ENCODE measurements at places on chromosomes 12 and 14. TPM values are rescaled to one million over a fixed set of nuclear protein-coding genes. Genes with fewer than 3 reads are reported as not detected.

Gene TSHR
- not detected for polyA plus RNA-seq

Gene TAS2R42
- polyA plus RNA-seq, result not detected

Gene NRL
- polyA plus RNA-seq, result 2.9 TPM

Gene KRT73
- not detected for polyA plus RNA-seq

Gene MSRB3
- 22.5 TPM for polyA plus RNA-seq

Gene SLC16A7
- 5.8 TPM for polyA plus RNA-seq

Gene SERPINA1
- 70.7 TPM for polyA plus RNA-seq

Gene NTF3
- polyA plus RNA-seq, result 3.6 TPM

Gene IPO8
- polyA plus RNA-seq, result 58.3 TPM

- DNase-seq, result no peak
Observed at GRCh38 chr12:43638806-43639205, 86.8 kb upstream of the ADAMTS20 start.

GRCh38 chr12:104827587-104827986 lies 130.5 kb downstream of the SLC41A2 start:
- no peak for DNase-seq

DNA sequence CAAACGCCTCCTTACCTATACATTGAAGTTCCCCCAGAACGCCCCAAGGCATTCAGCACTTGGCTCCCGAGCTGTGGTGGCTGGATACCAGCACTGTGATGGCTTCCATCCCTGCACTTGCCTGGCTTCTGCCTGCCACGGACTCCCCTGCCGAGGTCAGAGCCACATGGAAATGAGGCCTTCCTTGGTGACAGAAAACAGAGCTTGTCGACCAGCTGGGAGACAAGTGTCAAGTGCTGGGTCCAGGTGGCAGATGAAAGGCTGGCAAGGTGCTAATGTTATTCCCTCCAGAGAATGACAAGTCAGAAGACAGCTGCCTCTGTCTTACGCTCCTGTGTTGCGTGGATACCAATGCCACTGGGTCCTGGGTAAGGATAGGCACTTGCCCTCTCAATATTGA lies 26.2 kb upstream of the GNG2 start:
- DNase-seq, result no peak

DNA sequence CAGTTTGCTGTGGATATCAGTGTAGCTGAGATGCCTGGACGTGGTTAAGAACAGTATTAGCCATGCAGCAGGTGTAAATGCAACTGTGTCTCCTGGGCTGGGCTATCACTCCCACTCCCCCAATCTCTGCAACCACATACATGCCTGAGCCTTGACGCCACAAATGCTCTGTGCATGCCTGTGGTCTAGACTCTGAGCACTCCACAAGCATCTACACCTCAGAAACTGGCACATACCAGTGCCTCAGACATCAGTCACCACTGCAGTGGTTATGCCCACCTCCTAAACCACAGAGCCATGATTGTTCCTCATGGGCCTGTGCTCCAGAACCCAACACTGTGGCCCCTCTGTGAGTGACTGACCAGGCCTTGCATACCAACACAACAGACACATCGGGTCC lies 226.8 kb upstream of the ALG10 start:
- DNase-seq, result no peak

DNA sequence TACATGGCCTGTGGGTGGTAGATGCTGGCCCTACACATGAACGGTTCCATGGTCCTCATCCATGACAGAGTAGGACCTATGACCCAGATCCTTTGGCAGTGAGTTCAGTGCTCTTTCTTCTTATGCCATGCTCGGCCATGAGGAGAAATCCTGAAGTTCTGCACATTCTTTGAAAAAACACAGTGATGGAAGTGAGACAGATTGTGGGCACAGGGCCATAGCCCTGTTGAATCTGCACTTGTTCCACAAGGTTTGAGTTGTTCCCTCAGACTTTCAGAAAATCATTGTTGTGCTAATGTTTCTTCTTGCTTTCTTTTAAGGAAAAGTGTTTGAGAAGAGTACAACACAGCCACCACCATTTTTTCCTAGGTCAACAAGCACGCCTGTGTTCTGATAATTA lies 180.0 kb downstream of the C12orf75 start:
- no peak for DNase-seq

DNA sequence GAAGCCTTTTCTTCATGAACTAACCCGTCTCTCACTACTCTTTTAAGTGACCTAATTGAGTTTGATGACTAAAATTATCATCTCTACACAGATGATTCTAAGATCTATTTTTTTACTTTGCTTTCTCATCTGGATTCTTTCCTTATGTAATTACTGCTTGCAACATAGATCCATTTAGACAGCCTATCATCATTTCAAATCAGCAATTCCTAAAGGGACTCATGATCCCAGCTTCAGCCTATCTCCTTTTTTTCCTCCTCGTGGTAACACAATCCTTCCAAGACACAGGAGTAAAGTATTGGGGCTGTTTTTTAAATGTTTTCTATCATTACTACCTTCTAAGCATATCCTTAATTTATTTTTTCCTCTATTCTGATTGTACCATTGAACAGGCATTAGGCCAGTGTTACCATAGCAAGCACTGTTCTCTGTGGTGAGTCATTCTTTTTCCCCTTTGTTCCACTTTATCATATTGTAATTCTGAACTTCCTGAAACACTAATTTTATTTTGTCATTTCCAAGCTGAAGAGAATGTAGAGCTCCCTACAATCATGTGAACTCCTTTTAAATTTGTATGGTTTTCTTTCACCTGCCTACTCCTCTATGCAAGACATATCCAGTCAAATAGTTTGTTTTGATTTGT lies 190.4 kb upstream of the FAR2 start:
- DNase-seq, result no peak

DNA sequence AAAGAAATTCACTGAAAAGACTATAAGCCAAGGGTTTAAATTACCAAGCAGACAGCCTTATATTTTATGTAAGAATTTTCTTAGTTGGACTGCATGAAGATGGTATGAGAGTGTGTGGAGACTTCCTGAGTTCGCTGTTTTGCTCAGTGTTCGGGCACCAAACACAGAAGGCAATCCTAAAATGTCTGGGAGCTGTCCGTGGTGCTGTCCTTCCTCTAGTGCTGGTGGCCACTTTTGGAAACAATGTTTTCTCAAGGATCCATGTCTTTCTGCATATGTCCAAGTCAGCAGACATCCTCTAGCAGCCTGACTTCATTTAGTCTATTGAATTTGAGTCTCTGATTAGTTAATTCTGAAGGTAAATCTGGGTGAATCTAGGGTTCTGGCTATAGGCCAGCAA lies 135.8 kb downstream of the SLC8A3 start:
- DNase-seq, result peak; percentile 45

GRCh38 chr14:22479776-22480464 lies 109.1 kb downstream of the DAD1 start:
- no peak for DNase-seq

GRCh38 chr12:15289192-15289591 lies 33.1 kb upstream of the PTPRO start:
- no peak for DNase-seq

DNA sequence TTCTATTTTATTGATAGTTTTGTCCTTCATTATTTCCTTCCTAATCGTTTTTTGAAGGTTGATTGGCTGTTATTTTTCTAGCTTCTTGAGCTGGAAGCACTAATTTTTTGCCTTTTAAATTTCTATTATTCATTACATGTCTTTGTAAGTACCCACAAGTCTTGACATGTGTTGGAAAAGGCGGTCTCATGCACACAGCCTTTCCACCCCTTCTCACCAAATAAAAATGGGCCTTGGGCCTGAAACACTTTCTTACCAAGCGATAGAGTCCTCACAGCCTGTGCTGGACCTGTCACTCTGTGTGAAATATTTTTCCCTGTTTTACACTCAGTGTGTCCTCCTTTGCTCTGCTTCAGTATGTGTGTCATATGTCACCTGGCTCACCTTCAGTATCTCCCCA lies 9.9 kb downstream of the ETNK1 start:
- no peak for DNase-seq

GRCh38 chr12:109241936-109242335 lies 67.1 kb downstream of the FOXN4 start:
- DNase-seq, result no peak

GRCh38 chr14:55458800-55459515 lies 18.5 kb upstream of the TBPL2 start:
- DNase-seq, result no peak

DNA sequence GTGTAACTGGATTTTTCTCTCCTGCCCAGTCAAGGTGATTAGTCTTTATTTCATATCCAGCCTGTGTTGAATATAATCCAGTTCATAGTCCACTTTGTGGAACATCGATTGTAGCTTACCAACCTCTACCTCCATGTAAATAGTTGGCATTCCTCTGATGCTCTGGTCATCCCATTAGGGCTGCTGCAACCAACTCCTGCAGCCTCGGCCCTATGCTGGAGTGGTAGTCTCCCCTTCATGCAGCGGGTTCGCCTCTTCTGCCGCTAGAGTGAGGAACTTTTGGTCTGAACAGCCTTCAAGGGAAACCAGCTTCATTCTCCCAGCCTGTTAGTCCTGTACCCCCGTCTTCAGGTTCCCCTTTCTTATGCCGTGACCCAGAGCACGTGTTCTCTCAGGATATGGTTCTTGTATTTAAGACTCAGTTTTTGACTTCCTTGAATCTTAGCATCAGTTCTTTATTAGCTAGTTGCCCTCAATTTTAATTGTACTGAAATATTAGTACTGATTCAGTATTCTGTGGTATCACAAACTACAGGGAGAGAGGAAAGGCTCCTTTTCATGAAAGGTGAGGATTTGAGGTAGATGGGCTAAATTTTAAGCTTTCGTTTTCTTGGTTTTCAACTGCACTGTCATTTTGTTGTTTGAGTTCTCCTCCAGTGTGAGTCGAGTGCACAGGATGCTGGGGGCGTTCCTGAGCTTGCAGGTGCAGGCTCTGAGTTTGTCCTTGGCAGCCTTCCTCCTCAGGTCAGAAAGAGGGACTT lies 33.2 kb downstream of the ZNF664 start:
- DNase-seq, result no peak

- no peak for DNase-seq
Observed at GRCh38 chr12:100399095-100399494, 42.2 kb downstream of the SLC17A8 start.

DNA sequence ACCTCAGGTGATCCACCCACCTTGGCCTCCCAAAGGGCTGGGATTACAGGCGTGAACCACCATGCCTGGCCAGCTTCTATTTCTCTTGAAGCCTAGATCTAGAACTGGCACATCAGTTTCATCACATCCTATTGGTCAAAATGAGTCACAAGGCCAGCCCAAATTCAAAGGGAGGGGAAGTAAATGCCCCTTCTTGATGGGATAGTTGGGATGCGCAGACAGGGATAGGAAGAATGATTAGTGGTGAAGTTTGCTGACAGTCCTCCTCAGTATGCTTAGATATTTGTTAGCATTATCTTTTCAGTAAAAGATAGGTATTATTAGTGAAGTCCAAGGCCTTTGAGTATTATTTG lies 33.4 kb downstream of the CRADD start:
- DNase-seq, result no peak

- no peak for DNase-seq
Observed at GRCh38 chr14:106845286-106846087, 1319.1 kb downstream of the TMEM121 start.

DNA sequence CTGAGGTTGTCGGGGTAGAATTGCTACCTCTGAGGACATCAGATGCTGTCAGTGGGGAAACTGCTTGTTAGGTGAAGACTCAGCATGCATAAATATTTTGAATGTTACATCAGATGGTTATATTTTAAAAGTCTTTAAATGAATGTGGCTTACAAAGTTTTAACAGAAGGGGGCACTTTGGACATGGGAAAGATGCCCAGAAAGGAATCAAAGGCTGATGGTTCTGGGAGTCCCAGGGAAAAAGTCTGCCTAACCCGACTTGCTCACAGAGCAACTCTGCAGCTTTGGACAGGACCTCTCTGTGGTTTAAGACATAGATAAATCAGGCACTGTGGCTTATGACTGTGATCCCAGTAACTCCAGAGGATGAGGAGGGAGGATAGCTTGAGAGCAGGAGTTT lies 474.9 kb downstream of the ATP23 start:
- DNase-seq, result no peak

DNA sequence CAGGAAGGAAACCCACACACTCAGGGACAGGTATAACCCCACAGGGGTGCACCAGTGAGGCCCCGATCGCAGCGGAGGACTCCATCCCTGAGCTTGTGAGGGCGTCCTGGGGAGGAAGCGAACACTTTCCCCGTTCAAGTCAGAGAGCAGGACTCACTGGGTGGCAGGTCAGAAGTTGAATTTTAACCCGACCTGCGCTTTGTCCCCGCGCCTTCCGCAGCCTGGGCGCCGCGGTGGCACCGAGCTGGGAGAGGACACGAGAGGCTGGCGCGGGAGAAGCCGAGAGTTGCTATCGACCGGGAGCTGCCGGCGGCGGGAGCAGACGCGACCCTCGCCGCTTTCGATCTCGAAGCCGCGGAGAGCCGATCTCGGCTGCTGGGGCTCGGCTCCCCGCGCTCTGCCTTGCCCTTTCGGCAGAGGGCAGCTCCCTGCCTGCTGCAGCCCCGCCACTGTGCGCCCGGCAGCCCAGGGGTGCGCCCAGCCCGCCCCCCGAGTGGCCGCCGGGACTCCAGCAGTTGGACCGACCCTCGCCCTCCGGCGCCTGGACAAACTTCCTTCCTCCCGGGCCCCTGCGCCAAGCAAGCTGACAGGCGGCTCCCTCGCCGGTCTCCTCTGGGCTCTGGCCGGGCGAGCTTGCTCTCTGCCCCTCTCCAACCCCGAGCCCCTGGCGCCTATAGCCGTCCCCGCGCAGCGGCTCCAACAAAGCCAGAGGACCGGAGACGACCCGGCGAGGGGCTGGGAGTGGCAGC lies 918 bp downstream of the LIN7A start:
- peak; percentile 32 for DNase-seq

DNA sequence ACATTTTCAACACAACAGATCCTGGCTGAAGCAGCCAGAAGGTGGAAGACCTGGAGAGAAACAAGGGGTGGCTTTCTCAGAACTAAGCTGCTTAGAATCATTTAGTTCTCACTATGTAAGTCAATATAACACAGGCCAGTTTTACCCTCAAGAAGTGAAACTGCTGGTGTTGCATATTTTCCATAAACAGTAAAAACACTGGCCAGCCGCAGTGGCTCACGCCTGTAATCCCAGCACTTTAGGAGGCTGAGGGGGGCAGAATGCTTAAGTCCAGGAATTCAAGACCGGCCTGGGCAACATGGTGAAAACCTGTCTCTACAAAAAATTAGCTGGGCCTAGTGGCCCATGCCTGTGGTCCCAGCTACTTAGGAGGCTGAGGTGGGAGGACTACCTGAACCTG lies 11.6 kb downstream of the STX2 start:
- no peak for DNase-seq

DNA sequence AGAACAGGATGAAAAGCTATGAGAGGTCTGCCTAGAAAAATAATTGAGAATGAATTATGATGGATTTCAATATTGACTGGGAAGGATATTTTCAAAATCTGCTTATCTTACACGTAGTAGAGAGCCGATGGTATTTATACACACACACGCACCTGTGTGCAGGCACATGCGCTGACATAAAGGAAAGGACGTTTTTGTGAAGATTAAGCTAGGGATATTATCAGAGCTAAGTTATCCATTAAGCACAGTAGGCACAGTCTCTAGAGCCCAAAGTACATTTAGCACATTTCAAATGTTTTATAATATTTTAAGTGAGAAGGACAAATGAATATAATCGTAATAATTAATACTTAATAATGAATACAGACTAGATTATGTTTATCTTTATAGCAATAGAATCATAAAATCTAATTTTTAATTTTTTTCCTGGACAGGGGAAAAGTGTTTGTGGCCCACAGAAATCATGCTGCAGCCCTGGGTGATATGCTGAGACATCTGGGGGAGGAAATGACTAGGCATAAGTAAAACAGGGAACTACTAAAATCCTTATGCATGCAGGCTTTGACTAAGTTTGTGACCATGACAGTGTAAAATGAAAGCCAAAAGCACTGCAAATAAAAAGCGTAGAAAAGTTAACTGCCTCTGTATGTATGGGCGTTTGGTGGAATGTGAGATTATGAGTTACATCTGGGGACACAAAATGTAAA lies 146.1 kb downstream of the KITLG start:
- no peak for DNase-seq

Measured in right renal pelvis (tissue), 4 donors.